Hematopoietic multipotent progenitor cell treated with erythropoietin and hydrocortisone succinate and interleukin-3 and kit ligand, for 8 days (in vitro differentiated cells): ENCODE measurements at places on chromosomes 1 and 21.

GRCh38 chr1:47201179-47201578 lies 11.3 kb upstream of the PDZK1IP1 start:
- DNase-seq, result peak; percentile 34

DNA sequence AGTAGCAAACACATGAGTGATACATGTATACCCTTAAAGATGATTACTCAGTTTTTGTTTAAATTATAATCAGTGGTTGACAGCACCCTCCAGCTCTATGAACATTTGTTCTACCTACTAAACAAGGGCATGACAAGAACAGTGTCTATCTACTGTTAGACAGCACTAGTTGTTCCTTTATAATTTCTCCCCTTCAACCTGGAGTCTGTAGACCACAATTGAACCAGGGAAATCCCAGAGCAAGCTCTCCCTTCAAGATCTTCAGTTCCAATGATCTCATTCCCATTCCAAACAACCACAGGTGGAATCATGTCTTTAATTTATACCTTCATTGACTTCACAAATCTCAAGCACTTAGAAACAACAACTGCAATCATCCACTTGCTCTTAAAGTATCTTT lies 216.1 kb downstream of the HHIPL2 start:
- no peak for DNase-seq

DNA sequence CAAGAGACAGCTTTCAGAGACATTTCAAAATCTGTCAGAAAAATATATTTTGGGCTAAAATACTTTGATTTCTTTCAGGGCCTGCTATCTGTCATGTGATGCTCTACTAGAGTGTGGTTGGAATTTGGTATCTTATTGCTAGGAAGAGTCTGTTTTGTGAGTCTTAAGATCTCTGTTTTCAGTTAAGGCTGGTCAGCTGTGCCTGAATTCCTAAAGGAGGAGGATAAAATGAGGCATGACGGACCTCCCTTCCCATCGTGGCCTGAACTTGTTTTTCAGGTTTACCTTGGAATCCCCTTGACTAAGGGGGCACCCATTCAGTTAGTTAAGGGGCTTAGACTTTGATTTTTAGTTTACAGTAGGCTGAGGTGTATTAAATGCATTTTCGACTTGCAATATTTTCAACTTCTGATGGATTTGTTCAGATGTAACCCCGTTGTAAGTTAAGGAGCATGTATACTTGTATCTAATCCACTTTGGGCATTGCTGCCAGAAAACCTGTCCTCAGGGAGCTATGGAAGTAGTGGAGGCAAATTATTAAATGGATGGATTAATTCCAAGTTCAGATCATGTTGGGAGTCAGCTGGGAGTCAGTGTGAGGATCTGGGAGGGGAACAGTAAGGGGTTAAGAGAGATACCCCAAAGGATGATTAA lies 18.3 kb downstream of the CAPN2 start:
- DNase-seq, result no peak

DNA sequence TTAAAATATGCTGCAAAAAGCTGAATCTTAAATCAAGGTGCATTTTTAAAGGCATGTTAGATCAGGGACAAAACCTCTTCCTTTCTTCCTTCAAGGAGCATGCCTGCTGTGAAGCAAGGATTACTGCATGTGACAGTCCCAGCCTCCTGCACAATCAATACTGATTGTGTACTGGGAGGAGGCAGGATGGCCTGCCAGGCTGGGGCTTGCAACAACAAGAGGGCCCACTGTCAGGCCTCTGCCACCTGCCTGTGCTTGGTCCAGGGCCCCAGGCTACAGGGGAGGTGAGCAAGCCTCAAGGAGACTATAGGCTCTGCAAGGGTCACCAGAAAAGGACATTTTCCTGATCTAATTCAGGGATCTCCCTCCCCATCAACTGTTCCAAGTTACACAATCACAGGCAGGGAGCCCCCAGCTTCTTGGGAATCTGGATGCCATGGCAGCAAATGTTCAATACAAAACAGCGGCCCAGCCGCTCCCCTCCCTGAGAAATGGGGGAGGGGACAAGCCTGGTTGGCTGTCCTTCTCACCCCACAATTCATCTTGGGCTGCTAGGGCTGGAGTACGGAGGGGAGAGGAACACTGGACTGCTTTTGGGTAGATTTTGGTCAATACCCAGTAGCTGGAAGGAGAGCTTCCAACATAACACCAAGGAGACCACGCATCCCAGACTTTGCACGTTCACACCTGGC lies 76.7 kb downstream of the SSBP3 start:
- no peak for DNase-seq

- DNase-seq, result no peak
Measured at GRCh38 chr1:242139986-242140385, 141.1 kb upstream of the MAP1LC3C start.

DNA sequence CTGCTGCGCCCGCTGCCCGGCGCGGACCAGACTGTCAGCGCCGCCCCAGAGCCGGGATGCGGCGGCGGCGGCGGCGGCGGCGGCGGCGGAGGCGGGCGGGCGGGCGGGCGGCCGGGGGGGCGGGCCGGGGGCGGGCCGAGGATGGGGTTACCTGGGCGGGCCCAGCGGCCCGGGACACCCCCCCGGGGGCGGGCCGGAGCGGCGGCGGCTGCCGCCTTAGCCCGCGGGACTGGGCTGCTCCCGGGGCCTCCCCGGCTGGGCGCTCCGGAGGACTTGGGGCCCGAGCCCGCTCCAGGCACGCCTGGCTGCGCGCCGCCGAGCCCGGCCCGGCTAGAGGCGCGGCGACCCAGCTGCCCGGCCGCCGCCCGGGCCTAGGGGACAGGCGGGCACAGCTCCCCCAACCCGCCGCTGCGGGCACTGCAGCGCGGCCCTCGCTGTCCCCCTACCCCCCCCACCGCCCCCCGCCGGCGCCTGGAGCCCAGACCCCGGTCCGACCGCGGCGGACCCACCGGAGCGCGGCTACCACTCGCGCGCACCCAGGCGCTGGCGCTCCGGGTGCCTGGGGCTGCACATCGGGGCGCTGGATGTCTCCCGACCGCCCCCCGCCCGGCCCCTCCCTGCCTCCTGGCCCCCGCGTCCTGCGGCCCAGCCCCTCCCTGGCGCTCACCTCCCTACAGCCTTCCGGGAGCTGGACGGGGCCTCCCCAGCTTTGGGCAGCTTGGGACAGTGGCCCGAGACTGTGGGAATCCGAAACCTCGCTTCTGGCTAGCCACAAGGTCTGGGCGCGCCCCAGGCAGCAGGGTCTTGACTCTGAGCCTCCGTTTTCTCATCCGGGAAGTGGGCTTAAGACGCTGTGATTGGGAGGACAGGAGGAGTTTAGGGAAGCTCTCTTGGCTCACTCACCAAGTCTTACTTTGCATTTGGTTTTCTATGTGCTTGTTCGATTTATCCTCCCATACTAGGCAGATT lies at the start of gene WNT4:
Gene WNT4 (minus strand): TSS at position 33 of the 969 bp plus-strand sequence. CDS start 175 bp downstream, outside the sequence.
- DNase-seq, result no peak

DNA sequence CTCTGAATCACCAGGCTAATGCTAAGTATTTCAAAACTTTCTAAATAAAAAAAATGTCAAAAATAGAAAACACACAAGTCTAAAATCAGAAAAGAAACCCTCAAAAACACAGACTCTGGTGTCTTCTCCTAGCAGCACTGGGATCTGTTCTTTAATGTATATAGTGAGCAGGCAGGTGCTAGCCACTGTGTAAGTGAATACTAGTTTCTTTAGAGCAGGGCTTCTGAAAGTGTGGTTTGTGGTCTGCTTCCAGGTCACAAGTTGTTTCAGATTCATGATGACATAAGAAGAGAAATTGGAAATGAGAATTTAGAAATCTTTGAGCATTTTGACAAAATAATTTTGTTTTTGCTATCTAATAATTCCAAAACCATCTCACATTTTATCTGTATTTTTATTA lies 763.1 kb downstream of the USP25 start:
- DNase-seq, result no peak

- DNase-seq, result no peak
Measured at GRCh38 chr1:111483166-111483565, 9.4 kb downstream of the C1orf162 start.

- DNase-seq, result no peak
Measured at GRCh38 chr1:175220853-175221556, 28.4 kb upstream of the KIAA0040 start.

DNA sequence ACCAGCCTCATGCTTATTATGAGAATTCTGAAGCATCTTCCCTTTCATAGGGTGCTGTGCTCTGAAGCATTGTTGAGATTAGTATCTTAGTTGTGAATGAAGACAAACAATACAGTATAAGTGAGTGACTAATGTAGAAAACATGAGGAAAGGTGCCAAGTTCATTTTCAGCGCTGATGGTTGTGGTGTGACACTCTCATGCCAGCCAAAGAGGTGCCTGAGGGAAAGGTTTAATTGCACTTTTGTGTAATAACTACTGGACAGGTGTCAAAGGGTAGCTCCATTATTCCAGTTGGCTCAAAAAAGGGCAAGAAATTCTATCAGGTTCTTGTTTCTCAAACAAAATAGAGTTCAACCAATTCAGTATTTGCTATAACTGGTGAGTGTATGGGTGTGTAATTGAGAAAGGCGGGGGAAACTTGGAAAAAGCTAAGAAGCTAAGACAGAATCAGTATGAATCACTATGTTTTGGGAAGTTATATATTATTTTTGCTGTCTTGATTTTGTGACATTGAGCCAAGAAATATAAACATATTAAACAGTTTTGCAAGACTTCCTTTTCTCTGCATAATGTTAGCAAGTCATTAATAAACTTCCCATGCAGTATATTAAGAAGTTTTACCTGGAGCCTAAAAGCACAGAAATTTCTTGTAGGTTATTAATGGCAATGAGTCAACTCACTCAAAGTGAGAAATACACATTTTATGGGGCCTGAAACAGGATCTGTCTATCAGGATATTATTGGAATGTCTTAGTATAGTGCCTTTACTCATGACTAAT lies 31.8 kb downstream of the KCNK2 start:
- no peak for DNase-seq

GRCh38 chr1:59522925-59523505 lies 226.1 kb downstream of the FGGY start:
- no peak for DNase-seq

DNA sequence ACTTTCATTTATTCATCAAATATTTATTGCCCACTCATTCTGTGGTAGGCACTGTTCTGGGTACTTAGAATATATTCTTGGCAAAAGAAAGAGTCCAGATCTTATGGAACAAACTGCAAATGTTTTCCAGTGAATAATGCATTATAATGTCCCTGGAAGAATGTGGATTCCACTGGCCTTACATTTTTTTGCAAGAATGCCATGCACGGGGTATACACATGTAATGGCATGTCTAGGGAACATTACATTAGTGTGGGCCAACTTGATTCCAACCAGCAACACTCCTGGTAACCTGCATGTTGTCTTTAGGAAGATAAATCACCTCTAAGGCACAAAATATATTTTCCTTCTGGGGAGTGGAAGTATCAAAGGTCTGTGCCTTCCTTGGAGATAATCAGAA lies 33.0 kb upstream of the IFI44L start:
- no peak for DNase-seq

GRCh38 chr1:185775501-185775900 lies 41.3 kb downstream of the HMCN1 start:
- DNase-seq, result no peak

- DNase-seq, result no peak
Measured at GRCh38 chr1:54465351-54465811, 59.2 kb upstream of the SSBP3 start.

- DNase-seq, result no peak
Measured at GRCh38 chr1:168488138-168488537, 55.7 kb downstream of the XCL2 start.

GRCh38 chr1:206087091-206087490 lies 30.1 kb downstream of the AVPR1B start:
- no peak for DNase-seq

DNA sequence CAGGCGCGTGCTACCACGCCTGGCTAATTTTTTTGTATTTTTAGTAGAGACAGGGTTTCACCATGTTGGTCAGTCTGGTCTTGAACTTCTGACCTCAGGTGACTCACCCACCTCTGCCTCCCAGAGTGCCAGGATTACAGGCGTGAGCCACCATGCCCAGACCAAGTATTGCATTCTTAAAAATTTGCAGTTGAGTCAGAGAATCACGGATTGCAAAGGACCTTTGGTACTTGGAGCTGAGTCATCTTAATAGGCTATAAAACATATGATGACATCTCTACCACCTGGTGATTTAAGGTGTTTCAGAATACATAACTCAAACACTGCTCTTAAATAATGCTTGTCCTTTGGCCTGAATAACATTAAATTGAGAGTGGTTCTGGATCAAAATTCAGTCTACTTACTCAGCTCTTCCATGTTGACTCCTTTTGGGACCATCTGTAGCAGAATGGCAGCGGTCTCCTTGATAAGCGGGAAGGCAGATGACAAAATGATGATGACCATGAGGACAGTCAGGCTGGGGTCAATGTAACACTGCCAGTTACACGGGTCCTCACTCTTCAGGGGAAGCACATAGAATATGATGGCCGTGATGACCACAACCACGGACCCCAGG lies 10.4 kb downstream of the SLC30A10 start:
- no peak for DNase-seq

DNA sequence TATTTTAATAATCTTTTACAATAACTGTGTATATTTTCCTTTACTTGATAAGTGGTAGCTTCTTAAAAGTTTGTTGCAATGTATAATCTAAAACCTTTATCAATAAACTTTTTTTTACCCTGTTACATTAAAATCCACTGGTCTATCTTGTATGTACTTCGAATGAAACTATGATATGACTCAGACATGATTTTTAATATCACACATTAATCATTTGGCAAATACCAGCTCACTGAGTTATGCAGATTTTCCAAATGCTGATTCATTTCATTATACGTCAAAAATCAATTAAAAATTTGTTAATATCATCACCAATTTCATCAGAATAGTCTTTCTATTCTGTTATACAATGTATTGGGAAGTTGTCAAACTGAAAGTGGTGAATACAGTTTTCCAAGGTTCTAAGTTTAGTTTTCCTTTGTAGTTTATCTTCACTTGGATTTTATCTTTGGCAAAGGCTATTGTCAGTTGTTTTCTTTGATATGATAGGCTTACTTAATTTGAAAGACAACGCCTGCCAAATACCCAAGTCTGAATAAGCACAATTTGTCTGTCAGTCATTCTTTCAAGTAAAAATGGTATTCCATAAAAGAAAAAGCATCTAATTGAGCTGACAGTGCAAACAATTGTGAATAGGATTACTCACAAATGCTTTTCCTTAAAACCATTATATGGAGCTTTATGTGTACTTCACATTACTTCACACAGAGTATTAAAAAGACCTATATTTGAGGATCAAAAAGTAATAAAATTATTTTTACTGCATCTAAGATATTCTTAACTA lies 127.0 kb downstream of the NME7 start:
- DNase-seq, result peak; percentile 25

- DNase-seq, result no peak
Measured at GRCh38 chr1:36696261-36696940, 213.7 kb upstream of the CSF3R start.

DNA sequence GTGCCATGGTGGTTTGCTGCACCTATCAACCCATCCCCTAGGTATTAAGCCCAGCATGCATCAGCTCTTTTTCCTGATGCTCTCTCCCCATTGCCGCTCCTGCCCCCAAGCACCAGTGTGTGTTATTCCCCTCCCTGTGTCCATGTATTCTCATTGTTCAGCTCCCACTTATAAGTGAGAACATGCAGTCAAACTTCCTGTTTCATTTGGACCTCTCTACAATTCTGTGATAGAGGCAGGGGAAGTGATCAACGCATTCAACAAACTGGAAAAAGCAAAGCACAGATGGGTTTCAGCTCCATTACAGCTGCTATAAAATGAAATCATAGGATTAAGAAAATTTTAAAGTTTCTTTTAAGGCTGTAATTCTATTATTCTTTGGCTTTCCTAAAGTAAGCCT lies 23.3 kb upstream of the CD55 start:
- no peak for DNase-seq

GRCh38 chr1:168466714-168467131 lies 77.1 kb downstream of the XCL2 start:
- no peak for DNase-seq

- DNase-seq, result no peak
Measured at GRCh38 chr21:29667651-29668050, 272.1 kb downstream of the GRIK1 start.
